ENCODE measurements at places on chromosomes 7 and 10.

DNA sequence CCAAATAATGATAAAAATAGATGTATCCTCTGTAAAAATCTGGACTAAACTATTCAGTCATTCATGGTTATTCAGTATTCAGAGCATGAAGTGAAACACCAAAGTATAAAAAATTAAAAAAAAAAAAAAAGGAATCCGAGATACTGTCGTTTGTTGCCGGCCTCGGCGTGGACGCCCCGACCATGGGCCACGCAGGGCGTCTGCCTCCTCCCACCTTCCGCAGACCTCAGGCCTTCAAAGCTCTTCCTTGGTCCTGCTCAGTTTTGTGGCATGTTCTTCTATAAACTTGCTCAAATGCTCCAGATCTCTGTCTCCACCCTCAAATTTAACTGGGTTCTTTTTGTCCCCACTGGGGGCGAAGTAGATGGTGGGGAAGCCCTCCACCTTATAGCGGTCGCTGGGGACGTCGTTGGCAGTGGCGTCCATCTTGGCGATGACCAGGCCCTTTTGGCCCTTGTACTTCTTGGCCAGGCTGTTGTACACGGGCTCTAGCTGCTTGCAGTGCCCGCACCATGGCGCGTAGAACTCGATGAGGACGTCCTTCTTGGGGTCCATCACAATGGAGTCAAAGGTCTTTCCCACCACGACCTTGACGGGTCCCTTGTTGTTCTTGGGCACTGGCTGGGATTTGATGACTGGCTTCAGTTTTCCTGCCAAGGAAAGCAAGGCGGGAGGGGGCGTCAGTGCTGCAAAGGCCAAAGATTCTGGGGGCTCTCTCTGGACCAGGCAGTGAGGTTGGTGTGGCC lies 24.6 kb downstream of the PDIA4 start:
- no peak for DNase-seq

DNA sequence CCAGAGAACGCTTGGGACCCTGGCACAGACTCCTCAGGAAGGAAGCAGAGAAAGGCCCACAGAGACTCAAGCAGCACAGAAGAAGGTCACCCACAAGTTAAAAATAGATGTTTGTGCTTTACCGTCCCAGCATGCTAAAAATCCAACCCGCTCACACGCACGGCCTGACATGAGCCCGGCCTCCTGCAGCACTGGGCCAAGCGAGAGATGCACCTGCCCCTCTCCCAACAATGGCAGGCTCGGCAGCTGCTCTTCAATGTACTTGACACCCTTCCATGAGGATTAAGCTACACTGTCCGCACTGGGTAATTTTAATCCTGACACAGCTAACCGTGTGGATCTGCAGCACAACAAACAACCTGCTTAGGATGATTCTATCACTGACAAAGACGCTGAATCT lies 9.3 kb downstream of the DIP2C start:
- DNase-seq = no peak

- DNase-seq = no peak
Observed at GRCh38 chr10:85532773-85533172, 833.8 kb downstream of the GRID1 start.

- no peak for DNase-seq
Observed at GRCh38 chr10:73734796-73735305, 9.3 kb upstream of the SEC24C start.

DNA sequence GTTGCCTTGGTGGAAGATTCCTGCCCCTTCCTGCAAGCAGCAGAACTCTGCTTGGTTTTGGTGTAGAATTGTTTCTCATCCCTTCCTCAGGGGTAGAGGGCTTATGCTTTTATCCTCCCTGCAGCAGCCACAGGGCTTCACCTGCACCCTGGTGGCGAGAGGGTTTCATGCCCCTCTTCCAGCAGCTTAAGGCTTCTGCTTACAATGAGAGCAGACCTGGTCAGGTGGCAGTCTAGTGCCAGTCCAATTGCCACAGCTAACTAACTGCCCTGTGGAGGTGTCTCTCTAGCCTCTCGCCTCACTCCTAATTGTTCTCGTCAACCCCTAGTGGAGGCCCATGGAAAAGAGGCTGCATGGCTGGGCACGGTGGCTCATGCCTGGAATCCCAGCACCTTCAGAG lies 19.3 kb downstream of the ACBD7 start:
- DNase-seq = no peak

DNA sequence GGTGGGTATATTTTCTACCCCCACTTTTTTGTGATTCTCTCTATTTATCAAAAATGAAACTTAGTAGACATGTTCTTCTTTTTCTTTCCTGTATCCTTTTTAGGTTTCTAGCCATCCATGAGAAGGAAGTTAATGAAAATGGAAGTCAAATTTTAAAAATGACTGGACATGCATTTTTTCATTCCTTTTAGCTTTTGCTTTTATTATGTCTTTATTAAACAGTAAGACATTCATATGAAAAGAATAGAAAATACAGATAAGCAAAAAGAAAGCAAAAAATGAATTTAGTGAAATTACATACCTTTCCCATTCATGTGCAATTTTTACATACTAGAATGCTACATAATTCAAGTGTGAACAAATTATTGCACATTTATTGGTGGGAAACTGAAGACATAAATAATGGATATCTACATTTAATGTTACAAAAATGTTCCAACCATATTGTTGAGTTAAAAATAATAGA lies 88.7 kb downstream of the CPED1 start:
- DNase-seq = no peak

Measured in iPS DF 6.9 (cell line).